ENCODE measurements at places on chromosomes 1 and 21.

- no peak for DNase-seq
These were observed 10.4 kb downstream of the QSOX1 start for GRCh38 chr1:180165096-180165495.

- no peak for DNase-seq
These were observed 25.0 kb downstream of the GORAB start for GRCh38 chr1:170556917-170557316.

GRCh38 chr1:221712776-221713431 is 29.0 kb downstream of the DUSP10 start:
- no peak for DNase-seq

DNA sequence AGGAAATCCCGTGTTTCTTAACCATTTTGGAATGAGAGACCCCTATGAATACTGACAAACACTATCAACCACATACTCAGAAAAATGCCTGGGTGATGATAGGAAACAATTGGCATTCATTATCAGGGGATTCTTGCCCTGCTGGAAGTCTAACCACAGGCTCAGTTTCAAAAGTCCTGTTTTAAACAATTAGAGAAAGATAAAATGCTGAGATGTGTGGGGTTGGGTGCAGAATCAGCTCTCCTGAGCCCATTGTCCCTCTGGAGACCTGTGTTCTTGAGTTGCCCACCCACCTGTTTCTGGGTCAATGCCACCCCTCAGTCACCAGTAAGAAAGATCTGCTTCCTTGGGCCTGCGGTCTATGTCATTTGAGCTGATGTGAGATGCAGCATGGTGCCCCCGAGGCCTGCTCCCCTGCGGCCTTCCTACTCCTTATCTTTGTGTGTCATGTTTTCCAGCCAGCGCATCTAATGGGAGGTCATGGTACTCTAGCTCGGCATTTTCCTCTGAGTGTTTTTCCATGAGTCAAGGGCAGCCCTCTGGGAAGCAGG is 130.3 kb upstream of the PLXNA2 start:
- no peak for DNase-seq

DNA sequence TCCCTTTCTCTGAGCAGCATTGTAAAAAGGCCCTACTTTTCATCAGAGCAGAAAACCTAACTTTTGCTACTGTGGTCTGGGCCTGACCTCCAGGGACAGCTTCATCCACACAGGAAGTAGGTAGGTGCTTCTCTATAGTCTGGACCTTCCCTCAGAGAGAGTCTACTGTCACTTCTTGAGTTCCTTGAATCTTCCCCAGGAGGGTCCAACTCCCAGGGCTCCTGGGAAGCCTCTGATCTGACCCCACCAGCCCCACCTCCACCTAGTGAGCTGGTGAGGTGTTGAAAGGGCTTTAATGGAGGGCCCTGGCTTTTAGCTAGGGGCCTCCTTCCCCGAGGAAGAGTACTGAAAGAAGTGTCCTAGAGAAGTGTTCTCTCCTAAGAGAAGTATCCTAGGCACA is 2.7 kb upstream of the VANGL2 start:
- DNase-seq: no peak

- DNase-seq: no peak
These were observed 48.3 kb downstream of the IL23R start for GRCh38 chr1:67214420-67215174.

DNA sequence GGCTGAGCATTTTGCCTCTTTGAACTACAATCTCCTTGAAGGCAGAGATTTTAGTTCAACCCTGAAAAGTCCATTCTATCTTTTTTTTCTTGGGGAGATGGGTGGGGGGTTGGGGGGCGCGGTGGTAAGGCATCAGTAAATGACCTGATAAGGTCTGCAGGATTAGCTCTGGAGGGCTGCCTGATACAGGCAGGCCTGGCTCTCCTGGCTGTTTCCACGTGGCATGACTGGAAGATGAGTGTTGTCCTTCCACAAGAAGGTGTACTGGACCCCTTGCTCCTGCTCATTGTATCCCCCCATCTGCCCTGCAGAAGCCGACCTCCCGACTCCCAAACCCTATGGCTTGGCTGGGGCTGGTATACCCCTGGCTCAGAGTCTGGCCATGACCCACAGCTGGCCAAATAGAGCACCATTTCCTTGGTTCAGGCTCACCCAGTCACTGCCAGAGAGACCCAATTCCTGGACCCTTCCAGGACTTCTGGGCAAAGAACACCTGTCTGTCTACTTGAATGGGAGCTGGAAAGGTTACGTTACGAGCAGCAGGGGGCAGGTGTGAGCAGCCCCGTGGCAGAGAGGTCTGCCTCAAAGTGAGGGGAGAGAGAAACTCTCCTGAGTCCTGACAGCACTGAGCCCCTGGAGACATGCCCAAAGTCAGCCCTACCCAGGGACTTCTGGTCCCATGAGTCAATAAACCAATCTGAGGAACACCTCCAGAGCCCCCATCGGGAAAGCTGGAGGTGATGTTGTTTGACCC is 17.0 kb downstream of the DHRS3 start:
- no peak for DNase-seq

DNA sequence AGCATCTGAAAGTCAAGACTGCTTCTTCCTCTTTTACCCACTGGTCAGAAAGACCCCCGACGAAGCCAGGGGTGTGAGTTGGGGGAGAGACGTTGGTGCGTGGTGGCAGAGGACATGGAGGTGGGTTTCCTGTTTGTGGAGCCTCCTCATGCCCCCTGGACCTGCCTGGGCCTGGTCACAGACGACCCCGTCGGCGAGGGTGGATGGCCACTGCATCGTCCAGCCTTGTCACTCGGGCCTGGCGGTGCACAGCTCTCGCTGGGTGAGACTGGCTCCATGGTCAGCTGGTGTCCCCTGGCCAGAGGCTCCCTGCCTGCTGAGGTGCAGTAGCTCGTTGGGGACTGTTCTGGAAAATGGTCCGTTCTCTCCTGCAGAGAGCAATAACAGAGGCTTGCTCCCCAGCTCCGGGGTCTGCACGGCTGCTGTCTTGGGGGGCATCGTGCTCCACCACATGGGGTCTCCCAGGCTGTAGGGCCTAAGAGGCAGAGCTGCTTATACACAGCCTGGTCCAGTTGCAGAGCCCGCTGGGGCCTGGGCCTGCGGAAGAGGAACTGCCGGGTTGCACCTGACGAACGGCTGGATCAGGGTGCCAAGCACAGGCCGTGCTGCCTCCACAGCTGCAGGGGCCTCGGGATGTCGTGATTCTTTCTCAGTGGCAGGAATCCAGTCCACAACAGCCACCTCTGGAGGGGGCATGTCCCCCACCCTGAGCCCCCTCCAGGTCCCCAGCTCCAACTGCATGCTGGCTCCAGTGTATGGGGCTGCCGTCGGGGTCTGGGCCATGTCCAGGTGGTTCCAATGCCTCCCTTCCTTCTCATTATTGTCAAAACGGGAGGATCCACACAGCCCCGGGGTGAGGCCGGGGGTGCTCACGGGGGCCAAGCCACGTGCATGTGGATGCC is 18.0 kb upstream of the ACTRT2 start:
- DNase-seq: no peak

- no peak for DNase-seq
These were observed 90.5 kb downstream of the CD247 start for GRCh38 chr1:167427848-167428247.

- no peak for DNase-seq
These were observed 18.4 kb downstream of the CCT8 start for GRCh38 chr21:29055080-29055479.

GRCh38 chr1:204841798-204842197 is 28.9 kb upstream of the NFASC start:
- DNase-seq: no peak

DNA sequence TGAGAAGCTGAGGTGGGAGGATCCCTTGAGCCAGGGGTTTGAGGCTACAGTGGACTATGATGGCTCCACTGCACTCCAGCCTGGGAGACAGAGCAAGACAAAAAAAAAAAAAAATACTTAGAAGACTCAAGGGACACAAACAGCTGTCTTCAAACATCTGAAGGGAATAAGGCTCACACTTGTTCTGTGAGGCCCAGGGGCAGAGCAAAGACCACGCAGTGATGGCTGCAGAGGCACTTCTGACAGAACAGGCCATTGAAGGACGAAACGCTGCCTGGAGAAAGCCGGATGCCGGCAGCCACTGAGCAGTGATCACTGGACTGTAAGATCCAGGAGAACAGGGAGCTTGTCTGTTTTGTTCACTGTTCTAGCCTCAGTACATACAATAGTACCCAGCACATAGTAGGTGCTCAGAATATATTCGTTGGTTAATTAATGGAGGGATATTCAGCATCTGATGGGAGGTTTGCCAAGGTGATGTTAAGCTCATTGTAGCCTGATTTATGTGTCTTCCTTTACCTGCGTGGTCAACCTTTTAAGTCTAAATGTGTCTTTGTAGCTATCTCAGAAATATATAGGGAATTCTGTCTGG is 12.1 kb upstream of the NDC1 start:
- DNase-seq: no peak

DNA sequence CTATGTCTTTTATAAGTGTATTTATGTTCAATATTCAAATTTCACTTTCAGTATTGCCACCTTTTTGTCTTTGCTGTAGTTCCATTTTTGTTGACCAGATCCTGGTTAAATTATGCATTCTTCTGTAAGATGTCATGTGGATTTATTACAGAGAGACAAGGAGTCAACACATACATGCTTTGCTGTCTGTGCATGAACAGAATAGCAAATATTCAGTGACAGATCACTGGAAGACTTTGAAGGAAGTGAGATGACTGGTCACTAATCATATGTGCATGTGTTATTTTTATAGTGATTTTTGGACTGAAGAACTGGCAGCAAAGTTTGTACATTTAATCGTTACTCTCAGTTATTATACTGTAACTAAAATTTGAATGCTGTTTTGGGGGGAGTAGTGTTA is 117.2 kb downstream of the PLPPR5 start:
- DNase-seq: no peak

DNA sequence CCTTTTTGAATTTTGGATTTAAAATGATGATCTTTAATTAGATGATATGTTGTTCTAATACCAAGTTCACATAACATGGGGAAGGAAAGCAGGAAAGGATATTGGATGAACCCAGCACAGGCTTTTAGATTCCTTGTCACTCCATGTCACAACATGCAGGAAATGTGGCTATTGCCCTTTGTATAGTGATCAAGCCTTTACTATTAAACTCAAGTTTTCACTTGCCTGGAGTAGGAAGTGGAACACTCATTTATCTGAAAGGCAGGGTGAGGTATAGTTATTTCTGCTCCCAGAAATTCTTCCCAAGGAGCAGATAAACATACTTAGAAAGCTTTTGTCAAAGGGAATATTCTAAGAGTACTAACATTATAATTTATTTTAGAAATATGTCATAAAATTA is 37.2 kb upstream of the BCAS2 start:
- DNase-seq: no peak

- DNase-seq: no peak
These were observed 299.7 kb downstream of the OLFM3 start for GRCh38 chr1:101697072-101697471.

DNA sequence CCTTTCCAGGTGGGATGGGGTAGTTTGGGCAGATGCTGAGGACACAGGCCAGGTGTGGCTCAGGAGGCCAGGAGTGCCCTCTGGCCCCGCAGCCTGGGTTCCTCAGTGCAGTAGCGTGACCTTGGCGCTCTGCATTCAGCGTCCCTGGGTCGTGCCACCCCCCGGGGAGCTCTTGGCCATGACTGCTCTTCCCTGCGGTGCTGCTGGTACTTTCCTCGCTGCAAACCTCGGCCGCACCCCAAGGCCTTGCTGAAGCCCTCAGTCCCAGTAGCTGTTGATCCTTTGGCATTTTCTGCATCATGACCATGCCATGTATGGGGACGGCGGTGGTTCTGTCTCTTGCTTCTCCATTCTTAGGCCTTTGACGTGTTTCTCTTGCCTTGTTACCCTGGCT is 13.8 kb downstream of the SLX9 start:
- no peak for DNase-seq

DNA sequence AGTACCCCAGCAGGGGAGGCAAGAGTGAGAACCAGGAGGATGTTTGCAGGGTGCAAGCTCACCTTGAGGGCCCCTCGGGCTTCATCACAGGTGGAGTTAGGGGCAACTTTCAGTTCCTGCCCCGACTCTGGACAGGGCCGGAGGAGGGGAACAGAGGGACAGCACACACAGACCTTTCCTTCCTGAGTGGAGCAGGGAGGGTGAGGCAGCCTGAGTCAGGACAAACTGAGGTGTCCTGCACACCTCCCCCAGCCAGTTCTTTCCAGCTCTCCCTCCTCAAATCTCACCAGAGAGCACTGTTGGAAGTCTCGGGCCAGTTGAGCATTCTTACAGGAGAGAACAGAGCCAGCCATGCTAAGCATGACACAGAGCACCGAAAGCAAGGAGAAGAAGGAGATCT is 1.5 kb downstream of the ENTREP3 start:
- no peak for DNase-seq

GRCh38 chr1:99590578-99591209 is 55.2 kb upstream of the PALMD start:
- peak; percentile 28 for DNase-seq

GRCh38 chr1:30788580-30789387 is 31.2 kb upstream of the LAPTM5 start:
- no peak for DNase-seq

- DNase-seq: no peak
These were observed 421.7 kb upstream of the DEPDC1 start for GRCh38 chr1:68918563-68918962.

DNA sequence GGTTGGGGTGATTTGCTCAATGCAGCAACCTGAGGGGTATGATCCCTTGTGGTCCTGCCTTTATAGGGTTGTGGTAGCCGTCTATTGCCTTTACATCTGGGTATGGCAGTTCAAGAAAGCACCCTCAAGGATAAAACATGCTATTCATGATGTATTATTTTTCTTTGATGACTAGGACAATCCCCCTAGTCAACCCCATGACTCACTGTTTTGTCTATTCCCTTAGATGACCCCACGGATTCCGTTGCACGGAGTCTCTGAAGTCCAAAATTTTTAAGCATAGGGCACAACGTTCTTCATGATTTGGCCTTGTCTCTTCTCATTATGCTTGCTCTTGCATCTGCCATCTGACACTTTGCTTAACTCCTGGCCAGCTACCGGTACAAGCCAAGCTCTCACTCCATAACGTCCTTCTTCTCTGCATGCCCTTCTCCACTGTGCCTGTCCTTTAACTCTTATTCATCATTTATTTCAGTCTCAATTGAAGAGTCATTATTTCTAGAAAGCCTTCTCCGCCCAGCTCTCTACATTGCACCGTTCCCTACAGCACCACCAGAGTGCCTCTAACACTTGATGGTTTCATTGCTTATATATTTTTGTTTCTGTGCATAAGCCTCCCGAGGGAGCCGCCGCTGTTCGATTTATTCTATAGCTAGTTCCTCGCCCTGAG is 838 bp upstream of the DISP1 start:
- no peak for DNase-seq

- peak; percentile 1 for DNase-seq
These were observed 522.9 kb downstream of the LRRIQ3 start for GRCh38 chr1:73674945-73675561.

GRCh38 chr1:7152655-7153054 is 367.4 kb downstream of the CAMTA1 start:
- DNase-seq: no peak

DNA sequence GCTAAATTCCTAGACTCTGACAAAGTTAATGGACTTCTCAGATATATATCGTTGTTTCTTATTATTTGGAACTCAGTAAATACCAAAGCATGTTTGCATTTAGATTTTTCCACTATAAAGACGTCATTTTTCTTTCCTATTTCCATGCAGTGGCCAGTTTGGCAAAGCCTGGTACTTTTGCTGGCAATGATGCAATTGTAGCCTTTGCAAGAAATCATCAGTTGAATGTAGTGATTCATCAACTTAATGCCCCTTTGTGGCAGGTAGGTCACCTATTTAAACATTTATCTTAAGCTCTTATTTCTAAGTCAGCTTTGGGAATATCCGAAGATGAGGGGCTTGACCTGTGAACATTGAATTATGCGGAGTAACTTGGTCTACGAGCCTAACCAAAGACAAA is 12.0 kb downstream of the OTUD3 start:
- DNase-seq: no peak

GRCh38 chr21:36010801-36011200 is 49.5 kb downstream of the SETD4 start:
- DNase-seq: no peak
